ENCODE measurements at places on chromosomes 3 and 15.

GRCh38 chr15:87225436-87225835, 1031.1 kb downstream of the NTRK3 start:
- DNase-seq = no peak

DNA sequence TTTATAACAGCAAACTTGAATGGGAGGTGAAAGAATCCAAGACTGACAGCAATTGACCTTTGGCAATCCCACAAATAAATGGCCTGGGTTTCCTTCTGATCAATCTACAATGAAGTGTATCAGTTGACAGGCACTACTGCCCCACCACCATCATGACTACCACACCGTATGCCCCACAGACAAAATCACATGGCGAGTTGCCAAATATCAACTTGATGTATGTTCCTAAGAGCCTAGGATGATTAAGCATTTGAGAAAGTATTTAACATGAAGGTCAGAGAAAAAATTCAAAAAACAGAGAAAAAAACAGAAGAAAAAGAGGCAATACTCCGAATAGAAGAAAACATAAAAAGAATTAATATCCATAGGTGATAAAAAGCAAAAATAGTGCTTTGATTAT, 215.9 kb upstream of the STAC start:
- DNase-seq = no peak

DNA sequence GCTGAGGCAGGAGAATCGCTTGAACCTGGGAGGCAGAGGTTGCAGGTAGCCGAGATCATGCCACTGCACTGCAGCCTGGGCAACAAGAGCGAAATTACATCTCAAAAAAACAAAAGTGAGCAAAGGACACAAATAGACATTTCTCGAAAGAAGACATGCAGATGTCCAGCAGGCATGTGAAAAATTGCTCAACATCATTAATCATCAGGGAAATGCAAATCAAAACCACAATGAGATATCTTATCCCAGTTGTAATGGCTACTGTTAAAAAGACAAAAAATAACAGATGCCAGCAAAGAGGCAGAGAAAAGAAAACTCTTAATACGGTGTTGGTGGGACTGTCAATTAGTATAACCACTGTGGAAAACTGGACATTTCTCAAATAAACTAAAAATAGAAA, 20.9 kb downstream of the ASB7 start:
- DNase-seq = no peak

DNA sequence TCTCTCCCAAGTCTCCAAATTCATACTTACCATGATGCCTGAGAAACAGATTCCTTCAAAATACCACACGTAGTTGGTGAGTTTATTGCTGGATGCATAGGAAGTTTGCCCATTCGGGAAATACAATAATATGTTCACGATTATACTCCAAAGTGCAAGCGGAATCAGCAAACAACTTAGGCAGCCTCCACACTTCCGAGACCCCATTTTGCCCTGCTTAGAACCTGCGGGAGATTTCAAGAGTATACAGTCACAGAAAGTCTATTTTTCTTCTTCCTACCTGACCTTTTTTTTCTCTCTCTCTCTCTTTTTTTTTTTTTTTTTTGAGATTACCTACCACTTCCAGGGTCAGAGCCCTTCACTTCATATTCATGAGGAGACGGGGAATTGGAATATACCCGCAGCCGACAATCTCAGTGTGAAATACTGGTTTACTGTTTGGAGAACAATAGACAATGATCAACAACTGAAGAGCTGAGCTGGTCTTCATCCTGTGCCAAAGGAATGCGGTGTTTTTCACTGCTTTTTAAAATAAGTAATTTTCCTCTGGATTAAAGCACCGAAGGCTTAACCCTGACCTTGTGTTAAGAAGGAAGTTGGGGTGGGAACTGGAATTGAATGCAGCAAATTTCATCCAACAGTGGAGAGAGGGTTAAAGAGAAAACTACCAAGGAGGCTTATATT, at the start of gene TM4SF18:
Gene TM4SF18, minus strand, starts transcription at position 461 of the 684 bp plus-strand sequence. Its CDS starts 254 bp downstream, at position 207.
- no peak for DNase-seq

All from spleen (tissue), 13 donors.